Effector memory CD8-positive, alpha-beta T cell (primary cell): ENCODE measurements at places on chromosomes 4 and X.
A peak's percentile ranks its signal among the peaks of the same experiment; 100 is the strongest.

- DNase-seq: no peak
Measured at GRCh38 chrX:149060921-149061320, 444.2 kb downstream of the IDS start.

GRCh38 chr4:8600686-8601085 is 8.1 kb downstream of the CPZ start:
- no peak for DNase-seq

- no peak for DNase-seq
Measured at GRCh38 chrX:26387906-26388305, 171.9 kb downstream of the MAGEB5 start.

GRCh38 chr4:82823062-82823461 is 24.5 kb upstream of the SCD5 start:
- DNase-seq: no peak

- no peak for DNase-seq
Measured at GRCh38 chr4:148881860-148882643, 439.8 kb upstream of the NR3C2 start.

DNA sequence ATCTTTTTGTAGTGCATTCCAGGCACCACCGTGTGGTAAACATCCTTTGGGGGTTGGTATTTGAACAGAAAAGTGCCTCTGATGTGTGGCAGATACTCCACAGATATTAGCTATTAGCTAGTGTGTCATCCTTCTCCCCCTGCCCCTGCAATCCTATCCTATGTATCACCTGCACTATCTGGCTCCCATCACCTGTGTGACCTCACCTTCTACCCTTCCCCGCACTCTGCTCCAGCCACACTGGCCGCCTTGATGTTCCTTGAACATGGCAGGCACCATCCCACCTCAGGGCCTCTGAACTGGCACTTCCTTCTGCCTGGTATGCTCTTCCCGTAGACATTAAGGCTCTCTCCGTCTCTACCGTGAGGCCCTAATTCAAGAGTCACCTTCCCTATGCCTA is 3.7 kb downstream of the ELK1 start:
- no peak for DNase-seq

DNA sequence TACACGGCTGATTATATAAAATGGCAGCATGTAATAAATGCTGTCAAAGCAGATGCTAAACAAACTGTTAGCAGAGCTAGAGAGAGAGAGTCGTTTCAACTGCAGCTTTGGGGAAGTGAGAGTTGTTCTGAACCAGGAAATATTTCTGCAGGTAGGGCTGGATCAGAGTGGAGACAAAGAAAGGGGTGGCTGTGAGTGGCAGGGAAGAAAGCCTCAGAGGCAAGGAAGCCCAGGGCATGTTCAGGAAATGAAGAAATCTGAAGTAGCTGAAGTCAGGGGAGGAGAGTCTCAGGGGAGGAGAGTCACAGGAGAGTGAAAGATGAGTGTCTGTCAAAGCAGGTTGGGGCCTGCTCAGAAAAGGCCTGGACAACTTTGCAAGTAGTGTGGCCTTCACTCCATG is 48.4 kb upstream of the RPS6KA3 start:
- DNase-seq: no peak

- DNase-seq: no peak
Measured at GRCh38 chr4:184453365-184454160, 20.8 kb downstream of the IRF2 start.

DNA sequence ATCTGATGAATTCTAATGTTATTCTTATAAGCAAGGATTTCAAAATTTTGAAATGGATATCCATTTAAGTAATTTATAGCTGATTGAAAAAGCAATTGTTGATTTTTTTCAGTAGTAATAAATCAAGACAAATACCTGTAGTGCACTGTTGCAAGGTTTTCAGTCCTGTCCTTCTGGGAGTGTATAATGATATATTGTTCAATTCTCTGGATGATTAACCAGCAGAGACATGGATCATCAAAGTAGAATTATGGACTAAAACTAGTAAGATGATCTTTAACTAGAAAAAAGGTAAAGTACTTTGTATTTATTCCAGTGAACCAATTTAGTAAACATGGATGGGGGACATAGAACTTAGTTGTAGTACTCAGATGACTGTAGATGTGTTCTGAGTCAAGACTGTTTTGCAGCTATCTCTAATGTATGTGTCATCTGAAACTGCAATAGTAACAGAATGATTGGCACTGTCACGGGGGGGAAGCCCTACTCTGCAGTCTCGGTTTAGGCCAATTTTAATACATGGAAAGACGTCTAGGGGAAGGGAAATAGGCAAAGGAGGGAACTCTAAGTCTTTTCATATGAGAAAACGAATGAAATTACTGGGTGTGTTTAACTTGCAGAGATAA is 121.9 kb downstream of the GLRA3 start:
- no peak for DNase-seq

DNA sequence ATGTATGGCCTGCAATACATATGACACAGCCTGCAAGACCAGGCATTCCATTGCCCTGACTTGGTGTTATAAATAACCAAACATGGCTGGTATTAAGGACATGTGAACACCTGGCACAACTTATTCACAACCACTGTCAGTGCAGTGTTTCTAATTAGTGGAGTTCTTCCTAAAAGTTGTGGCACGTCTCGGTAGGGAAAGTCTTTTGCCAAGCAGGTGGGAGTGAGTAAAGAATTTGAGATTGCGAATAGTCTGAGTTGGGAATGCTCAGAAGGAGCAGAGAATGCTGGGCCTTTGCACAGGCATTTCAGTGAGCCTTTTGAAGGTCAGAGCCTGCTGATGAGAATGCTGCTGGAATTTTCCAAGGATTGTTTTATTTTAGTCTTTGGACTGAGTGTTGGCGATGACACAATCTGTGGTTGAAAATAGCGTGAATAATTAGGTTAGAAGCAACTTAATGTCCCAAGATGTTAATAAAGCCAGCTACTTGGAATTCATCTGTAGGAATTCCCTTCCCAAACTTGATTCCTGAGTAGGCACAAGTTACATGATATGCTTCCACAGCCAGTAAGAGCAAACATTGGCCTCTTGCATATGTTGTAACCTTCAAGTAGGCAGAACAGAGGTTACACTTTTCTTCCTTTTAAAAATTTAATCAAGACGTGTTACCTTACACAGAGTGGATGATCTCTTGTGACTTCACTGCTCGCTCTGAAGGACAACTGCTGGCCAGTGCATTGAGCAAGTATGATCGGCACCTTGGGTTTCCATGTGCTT is 83.6 kb upstream of the PGRMC2 start:
- DNase-seq: no peak

DNA sequence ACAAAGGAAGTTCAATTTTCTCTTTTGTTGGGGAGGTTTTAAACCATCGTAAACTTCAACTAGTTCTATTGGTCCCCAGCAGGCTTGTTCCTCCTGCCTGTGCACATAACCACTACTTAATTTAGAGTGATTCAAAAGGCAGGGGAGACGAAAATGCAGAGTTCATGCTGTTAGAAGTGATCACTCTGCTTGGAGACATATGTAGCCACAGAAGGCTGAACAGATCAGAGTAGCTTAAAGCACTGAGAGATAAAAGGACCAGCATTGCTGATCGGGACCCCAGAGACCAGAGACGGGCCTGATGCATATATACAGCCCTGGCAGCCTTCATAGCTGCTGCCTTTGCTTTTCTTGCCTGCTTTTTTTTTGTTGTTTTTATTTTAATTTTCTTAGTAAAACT is 662.0 kb upstream of the CPEB2 start:
- DNase-seq: no peak

DNA sequence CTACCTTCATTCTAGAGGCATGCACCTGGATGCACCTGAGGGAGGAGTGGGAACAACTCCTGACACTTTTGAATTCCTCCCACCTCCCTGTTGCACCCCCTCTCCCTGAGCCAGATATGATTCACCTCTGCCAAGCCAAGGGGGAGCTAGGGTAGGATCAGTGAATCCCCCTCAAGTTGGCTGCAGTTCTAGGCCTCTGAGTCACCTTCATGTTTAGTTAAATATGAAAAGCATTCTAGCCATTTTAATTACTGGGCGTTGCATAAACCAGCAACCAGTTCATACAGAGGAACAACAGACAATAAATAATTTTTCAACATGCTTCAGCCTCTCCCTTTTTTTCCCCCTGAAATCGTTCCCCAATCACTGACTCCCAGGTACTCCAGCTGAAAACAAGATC is 1440.2 kb downstream of the ADGRL3 start:
- no peak for DNase-seq

- DNase-seq: no peak
Measured at GRCh38 chr4:26404743-26405206, 84.0 kb downstream of the RBPJ start.

DNA sequence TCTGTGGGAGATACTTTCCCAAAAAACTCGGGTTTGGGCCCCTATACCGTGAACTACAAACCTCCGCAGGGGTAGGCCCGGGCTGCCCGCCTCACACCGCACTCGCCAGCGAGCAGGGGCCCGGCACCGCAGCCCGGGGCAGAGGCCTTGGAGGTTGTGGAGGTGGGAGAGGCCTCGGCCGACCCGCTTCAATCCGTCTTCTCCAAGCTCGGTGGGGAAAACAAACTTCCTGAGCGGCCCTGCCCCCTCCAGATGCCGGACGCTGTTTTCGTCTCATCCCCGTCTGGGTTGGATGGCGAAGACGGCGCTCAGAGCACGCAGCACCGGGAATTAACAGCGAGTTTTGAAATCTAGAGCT is 442 bp upstream of the MCUB start:
- no peak for DNase-seq

GRCh38 chr4:165827018-165827417 is 46.0 kb upstream of the TLL1 start:
- no peak for DNase-seq

- no peak for DNase-seq
Measured at GRCh38 chr4:127896069-127896468, 15.4 kb downstream of the PLK4 start.

- no peak for DNase-seq
Measured at GRCh38 chr4:7207628-7208231, 15.4 kb downstream of the SORCS2 start.

DNA sequence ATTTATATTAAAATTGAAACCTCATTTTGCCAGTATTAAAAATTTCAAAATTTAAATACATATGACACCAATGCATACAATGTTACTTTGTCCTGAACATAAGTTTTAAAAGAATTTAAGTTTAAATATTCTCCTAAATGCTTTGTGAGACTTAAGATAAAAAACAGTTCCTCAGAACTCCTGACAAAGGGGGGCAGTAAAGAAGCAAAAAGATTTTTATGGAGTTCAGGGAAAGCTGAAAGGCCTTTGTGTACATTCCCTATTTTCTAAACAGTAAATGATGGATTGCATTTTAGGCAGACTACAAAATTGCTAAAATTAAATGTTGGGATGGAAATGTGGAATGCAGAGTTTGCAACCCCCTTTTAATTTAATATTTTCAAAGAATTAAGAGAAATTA is 81.7 kb downstream of the SNCA start:
- no peak for DNase-seq

DNA sequence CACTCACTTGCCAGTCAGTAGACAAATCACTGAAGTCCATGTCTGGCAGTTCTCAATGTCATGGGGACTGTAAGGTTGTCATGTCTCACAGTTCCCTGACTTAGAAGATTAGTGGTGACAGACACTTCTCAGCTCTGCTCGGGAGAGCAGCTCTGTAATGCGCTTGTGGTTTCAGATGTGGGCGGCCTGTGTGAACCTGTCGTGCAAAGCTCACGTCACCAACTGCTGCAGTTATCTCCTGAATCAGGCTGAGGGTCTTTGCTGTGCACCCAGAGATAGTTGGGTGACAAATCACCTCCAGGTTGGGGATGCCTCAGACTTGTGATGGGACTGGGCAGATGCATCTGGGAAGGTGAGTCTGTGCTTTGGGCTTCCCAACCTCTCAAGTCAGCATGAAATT is at the start of gene IL9R:
IL9R (plus strand) TSS at position 261 of the 400 bp plus-strand sequence; CDS start at position 325, 64 bp downstream.
- DNase-seq: peak; percentile 22

DNA sequence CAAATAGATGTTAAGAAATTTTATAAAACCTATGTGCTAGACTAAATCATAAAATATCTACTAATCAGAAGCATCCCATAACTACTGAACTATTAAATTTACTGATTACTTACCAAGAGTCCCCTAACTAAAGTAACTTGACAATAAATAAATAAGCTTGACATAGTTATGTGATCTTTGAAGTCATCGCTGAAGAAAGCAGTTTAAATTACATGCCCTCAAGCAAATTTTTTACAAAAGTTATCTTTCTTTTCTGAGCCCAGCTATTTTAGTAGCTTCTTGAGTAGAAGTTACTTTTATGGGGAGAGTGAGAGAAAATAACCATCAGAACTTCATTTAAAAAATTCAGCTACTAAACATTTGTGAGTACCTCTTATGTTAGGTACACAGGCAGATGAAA is 150.9 kb upstream of the FAM241A start:
- no peak for DNase-seq

DNA sequence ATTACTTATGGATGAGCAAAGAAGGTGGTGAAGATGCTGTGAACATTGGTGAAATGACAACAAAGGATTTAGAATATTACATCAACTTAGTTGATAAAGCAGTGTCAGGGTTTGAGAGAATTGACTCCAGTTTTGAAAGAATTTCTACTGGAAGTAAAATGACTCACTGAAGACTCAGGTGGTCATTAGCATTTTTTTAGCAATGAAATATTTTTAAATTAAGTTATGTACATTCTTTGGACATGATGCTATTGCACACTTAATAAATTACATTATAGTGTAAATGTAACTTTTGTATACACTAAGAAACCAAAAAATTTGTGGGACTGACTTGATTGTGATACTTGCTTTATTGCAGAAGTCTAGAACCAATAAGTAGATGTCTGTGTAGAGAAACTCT is 56.9 kb downstream of the USO1 start:
- DNase-seq: no peak
